ENCODE measurements at places on chromosomes 13 and 19.
A peak's percentile ranks its signal among the peaks of the same experiment; 100 is the strongest.

GRCh38 chr19:4639531-4640246 lies 373 bp downstream of the TNFAIP8L1 start:
- DNase-seq = no peak

GRCh38 chr13:113918580-113918979 lies 54.7 kb upstream of the GAS6 start:
- DNase-seq = no peak

- no peak for DNase-seq
Observed at GRCh38 chr13:26964278-26965250, 204.0 kb upstream of the GPR12 start.

DNA sequence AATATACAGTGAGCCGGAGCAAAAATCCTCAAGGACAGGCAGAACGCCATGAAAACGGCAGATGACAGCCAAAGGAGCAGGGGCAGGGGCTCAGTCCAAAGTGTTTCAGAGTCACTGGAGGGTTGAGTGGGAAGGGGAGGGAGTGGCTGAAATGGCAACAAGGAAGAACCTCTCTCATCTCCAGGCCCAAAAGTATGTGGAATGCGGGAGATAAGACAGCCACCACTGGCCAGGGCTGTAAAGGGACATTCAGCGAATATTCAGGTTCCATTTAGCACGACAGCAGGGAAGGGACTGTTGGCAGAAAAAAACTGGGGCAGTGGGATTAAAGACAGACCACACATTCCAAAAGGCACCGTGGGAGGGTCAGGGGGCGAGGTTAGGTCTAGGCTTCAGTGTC lies 48.4 kb downstream of the USPL1 start:
- DNase-seq = no peak

DNA sequence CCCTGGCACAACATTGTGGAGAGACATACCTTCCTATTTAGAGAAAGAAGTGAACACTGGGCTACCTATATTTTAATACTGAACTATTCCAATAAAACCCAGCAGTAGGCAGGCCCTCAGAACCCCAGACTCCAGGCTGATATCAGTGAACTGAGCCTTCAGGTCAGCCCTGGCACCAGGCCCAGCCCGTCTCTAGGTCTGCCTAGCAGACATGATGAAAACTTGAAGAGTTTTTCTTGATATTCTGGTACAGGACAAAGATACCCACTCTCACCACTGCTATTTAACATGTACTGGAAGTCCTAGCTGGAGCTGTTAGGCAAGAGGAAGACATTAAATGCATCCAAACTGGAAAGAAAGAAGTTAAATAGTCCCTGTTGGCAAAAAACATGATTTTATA lies 396.6 kb upstream of the SPRY2 start:
- DNase-seq = no peak

DNA sequence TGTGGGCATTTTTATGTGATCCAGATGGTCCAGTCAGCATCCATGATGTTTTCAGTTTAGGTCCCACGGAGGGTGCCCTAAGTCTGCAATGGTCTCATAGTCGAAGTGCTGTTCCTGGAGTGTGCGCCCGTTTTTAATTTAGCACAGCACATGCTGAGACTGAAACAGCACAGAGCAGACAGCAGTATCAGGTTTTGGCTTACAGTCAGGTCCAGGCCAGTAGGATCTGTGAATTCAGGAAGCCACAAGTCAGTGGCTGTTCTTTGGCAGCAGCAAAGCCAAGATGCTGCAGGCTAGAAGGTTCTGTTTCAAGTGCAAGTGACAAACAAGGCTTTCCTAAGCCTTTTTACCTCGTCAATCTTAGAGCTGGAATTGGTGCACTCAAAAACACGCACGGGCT lies 18.3 kb downstream of the FBXO27 start:
- DNase-seq = no peak

- DNase-seq = peak; percentile 41
Observed at GRCh38 chr19:8251025-8251472, 41.9 kb downstream of the CERS4 start.

- DNase-seq = no peak
Observed at GRCh38 chr13:28654276-28654675, 4.7 kb upstream of the POMP start.

- DNase-seq = no peak
Observed at GRCh38 chr13:80070024-80070703, 270.8 kb downstream of the SPRY2 start.

DNA sequence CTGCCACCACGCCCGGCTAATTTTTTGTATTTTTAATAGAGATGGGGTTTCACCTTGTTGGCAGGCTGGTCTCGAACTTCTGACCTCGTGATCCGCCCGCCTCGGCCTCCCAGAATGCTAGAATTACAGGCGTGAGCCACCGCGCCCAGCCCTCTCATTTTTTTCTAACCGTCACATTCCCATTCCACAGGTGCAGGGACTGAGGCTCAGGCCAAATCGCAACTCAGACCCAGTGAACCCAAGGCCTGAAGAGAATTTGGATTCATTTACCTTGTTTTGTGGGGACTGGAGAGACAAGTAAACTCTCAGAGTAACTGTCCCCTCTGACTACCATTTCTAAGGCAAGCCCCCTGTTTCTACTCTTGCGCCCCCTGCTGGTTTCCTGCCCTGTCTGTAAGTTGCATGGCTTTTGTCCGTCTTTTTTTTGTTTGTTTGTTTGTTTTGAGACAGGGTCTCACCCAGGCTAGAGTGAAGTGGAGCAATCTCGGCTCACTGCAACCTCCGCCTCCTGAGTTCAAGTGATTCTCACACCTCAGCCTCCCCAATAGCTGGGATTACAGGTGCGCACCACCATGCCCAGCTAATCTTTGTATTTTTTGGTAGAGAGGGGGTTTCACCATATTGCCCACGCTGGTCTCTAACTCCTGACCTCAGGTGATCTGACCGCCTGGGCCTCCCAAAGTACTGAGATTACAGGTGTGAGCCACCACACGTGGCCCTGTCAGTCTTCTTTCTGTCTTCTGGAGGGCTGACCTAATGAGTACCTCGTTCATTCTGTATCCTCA lies 2.3 kb upstream of the STRN4 start:
- DNase-seq = no peak

- DNase-seq = no peak
Observed at GRCh38 chr13:32047088-32047487, 15.5 kb downstream of the FRY start.

- peak; percentile 66 for DNase-seq
Observed at GRCh38 chr19:12092065-12092867, 27.7 kb downstream of the ZNF844 start.

DNA sequence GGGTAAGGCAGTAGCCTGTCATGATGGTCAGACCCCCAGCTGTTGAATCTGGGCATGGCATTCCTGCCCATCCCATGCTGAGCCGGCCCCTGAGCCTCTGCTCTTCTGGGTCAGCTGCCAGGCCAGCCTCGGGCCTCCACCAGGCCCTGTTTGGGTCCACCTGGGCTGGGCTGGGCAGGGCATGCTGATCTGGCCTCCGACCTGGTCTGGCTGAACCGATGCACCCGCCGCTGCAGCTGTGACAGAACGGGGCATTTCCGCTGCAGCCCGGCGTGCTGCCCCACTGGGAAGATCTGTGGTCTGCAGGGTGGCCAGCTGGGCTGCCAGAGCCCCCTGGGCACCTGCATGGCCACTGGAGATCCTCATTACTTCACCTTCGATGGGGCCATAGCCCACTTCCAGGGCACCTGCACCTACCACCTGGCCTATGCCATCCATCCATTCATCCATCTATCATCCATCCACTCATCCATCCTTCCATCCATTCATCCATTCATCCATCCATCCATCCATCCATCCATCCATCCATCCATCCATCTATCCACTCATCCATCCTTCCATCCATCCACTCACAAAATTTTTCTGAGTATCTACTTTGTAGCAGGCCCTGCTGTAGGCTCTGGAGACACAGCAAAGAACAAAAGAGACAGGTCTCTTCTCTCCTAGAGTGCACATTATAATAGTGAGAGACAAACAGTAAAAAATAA lies 21.5 kb upstream of the FXYD3 start:
- no peak for DNase-seq

- no peak for DNase-seq
Observed at GRCh38 chr13:113275387-113275786, 21.7 kb upstream of the LAMP1 start.

- DNase-seq = no peak
Observed at GRCh38 chr13:62302341-62302740, 886.7 kb upstream of the PCDH20 start.

DNA sequence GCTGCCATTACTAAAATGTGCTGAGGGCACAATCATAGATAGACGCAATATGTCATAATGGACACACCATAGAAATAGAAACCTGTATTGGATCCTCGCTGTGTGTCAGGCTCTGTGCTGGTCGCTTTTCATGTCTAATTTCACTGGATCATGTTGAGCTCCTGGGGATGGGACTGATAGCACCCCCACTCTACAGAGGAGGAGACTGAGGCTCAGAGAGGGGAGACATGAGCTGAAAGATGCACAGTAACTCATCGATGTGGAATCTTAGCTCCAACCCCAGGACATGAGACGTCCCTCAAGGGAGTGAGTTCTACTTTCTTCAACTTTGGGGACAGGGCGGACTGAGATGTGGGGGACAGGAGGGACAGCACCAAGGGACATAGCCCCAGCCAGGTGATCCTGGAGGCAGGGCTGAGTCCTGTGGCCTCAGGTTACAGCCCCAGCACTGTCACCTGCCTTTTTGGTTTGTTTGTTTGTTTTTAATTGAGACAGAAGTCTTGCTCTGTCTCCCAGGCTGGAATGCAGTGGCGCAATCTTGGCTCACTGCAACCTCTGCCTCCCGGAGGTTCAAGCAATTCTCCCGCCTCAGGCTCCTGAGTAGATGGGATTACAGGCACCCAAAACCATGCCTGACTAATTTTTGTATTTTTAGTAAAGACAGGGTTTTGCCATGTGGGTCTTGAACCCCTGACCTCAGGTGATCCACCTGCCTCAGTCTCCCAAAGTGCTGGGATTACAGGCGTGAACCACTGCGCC lies 6.6 kb upstream of the GIPC1 start:
- no peak for DNase-seq

DNA sequence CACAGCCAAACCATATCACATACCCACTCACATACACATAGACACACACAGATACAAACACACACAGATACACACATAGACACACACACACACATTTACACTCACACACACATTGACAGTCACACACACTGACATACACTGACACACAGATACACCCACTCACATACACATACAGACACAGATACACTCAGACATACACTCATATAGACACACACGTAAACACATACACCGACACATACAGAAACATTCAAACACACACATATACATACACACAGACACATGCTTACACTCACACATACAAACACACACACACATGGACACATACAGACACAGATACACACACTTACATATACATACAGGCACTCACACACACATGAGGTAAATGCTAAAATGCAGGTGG lies 30.2 kb downstream of the GJA3 start:
- no peak for DNase-seq

Measured in amygdala (tissue), 56 donors.